ENCODE measurements at places on chromosomes 7 and 10.

- DNase-seq = no peak
These were observed 740 bp downstream of the HTR7 start for GRCh38 chr10:90856964-90857634.

DNA sequence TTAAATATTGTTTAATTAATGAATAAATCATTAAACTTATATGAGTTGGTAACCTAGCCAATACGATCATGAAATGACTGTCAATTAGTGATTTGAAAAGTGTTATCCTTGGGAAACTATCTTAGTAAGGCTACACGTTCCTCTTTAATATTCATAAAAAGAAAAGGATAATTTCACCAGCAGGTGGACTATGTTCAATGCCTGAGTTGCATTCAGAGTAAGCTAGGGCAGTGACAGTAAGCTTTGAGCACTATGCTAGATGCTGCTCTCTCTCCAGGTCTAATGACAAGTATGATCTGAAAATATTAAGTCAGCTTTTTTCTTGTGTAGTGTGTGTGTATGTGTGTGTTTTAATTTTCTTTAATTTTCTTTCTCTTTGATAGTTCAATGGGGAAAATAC lies 486.3 kb upstream of the PCDH15 start:
- DNase-seq = no peak

DNA sequence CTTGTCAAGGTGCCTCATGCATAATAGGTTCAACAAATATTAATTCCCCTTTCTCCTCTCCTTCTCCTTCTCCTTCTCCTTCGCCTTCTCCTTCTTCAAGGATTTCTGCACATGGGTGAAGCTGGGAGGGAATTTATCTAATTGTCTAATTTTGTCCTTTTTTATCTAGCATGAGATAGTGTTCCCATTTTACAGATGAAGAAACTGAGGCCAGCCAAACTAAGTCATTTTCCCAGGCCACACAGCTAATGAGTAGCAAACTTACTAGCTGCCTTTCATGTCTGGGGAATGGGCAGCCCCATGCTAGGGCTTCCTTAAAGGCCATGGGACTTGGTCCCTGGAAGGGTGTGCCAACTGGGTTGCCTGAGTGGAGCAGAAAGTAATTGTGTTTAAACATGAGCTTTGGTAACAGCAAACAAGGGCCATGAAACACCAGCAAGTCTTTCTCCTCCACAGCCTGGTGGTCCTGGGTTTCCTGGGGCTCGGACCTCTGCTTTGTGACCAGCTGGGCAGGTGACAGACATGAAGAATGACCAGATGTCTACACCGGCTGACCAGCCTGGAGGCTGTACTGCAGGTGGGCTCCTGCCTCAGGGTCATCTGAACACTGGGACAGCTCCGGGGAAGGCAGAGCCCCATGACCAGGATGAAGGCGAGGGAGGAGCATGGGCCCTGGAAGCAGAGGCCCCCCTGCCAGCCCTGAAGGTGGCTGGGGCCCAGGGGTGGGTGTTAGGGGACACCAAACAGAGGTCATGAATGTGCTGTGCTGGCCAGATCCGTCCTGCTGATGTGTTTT lies 138.0 kb downstream of the PTPN20 start:
- DNase-seq = no peak

GRCh38 chr10:96665306-96665705 lies 55.0 kb downstream of the PIK3AP1 start:
- DNase-seq = peak; percentile 16

DNA sequence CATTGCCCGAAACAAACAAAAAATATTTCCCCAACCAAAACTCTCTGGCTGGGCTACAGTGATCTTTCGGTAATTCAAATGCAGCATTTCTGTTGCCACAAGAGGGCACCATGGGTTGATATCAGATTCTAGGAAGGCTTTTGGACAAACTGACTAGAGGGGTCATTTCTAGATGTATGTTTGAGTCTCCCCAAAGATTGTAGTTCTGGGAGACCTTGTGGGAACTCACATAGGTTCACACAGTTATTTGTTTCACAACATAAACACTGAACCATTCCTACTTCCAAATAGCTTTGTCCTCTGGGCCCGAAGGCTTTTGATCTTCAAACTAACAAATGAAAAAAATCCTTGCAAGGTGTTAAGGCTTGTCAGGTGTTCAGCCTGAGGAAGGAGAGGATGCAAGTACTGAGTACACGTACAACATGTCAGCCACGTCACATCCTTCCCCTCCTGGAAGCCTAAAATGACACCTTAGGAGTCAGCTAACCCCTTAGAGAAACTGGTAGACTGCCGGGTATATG lies 37.0 kb upstream of the IL15RA start:
- no peak for DNase-seq

GRCh38 chr7:3310884-3311283 lies 9.8 kb downstream of the SDK1 start:
- no peak for DNase-seq

DNA sequence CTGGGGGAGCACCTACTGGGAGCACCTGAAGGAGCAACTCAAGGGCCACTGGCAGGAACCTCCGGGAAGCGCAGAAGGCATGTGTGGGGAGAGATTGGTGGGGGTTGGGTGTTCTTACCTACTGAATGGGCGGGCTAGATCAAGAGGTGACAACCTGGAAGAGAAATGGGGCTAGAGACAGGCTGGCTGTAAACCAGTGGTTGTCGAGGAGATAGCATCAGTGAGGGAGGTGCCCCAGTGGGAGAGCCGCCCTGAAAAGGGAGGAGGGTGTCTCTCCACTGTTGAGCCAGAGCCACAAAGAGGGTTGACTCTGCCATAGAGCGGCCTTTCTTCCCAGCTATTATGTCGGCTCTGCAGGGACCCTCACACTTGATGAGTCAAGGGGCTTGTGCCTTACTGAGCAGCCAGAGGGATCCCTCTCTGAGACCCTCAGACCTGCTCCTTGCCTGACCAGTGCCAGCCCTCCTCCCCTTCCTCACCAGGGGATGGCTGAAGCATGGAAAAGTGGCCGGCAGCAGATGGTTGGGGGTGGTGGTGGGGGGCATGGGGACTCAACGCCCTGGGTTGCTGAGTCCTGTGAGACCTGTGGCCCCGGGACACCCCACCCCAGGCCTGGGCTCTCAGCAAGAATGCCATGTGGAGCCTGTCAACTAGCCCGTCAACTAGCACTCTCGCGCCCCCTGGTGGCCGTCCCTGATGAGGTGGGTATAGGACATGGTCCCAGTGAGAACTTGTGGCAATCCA lies 36.4 kb upstream of the PURB start:
- no peak for DNase-seq

GRCh38 chr10:132628966-132629900 lies 91.6 kb downstream of the INPP5A start:
- no peak for DNase-seq

- DNase-seq = no peak
These were observed 259.6 kb downstream of the RPS24 start for GRCh38 chr10:78292982-78293865.

DNA sequence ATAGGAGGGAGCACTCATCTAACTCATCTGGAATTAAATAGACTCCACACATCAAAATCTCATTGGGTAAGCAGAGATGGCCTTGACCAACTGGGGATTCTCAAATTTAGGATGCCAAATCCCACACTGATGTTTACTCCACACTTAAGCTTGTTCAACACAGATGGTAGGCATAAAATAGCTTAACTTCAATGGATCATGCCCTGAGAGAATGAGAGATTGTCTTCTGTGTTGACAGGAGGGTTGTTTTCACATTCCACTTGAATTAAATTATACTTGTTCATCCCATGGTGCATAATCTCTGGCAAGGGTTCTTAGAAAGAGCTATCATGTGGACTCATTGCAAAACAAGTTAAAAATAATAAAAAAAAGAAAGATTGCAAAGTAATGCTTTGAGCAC lies 391.4 kb downstream of the PLXDC2 start:
- DNase-seq = no peak

GRCh38 chr10:48253970-48254657 lies 20.4 kb downstream of the FRMPD2 start:
- DNase-seq = peak; percentile 60

GRCh38 chr7:24970676-24971075 lies 9.3 kb downstream of the OSBPL3 start:
- DNase-seq = no peak

DNA sequence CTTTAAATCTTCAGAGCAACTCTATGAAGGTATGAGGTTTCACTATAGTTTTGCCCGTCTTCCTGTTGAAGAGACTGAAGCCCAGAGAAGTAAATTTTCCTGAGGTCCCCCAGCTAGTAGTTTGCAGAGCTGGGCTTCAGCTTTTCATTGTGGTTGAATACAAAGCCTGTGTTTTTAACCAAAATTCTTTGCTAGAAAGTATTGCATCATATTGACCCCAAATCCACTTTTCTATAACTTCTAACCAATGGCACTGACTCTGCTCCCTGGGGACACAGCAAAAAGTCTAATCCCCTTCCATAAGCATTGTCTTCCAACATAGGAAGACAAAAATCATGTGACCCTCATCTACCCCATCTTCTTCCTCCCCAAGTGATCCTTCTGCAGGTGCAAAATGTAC lies 93.0 kb downstream of the KCNMA1 start:
- no peak for DNase-seq

DNA sequence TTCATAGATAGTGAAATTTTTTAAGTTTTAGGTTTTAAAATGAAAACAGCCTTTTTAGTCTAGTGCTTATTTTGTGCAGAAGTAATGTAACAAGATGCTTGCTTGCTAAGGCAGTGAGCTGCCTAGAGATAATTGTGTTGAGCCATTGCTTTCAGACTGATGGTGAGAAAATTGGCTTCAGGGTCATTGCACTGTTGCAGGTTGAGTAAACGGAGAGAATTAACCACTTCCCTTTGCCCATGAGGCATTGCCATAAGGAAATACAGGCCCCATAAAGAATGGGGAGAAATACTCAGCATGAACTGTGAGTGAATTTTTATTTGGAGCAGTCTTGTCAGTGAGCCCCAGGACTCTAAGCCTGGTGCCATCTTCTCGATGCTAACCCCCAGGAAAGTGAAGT lies 140.5 kb downstream of the LRRC4 start:
- DNase-seq = no peak

- no peak for DNase-seq
These were observed 120.8 kb downstream of the NRCAM start for GRCh38 chr7:108335269-108335918.

GRCh38 chr10:26222563-26222962 lies 6.0 kb downstream of the GAD2 start:
- DNase-seq = no peak

- DNase-seq = no peak
These were observed 14.0 kb downstream of the ZDHHC16 start for GRCh38 chr10:97459933-97460332.

DNA sequence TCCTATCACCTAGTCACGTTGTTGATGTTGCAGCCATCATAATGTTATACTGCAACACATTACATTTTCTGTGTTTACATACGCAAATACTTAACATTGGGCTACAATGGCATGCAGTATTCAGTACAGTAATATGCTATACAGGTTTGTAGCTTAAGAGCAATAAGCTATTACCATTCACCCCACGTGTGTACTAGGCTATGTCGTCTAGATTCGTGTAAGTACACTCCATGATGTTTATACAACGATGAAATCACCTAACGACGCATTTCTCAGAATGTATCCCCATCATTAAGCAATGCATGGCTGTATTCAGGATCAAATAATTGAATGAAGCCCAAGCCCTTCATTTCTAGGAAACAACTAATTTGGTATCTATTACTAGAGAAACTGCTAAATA lies 43.4 kb upstream of the C1GALT1 start:
- no peak for DNase-seq

- DNase-seq = no peak
These were observed 58.8 kb downstream of the TCERG1L start for GRCh38 chr10:131252567-131253276.

- DNase-seq = no peak
These were observed 141.1 kb downstream of the CCSER2 start for GRCh38 chr10:84469470-84469869.

GRCh38 chr10:44311563-44312051 lies 73.3 kb downstream of the CXCL12 start:
- DNase-seq = no peak

DNA sequence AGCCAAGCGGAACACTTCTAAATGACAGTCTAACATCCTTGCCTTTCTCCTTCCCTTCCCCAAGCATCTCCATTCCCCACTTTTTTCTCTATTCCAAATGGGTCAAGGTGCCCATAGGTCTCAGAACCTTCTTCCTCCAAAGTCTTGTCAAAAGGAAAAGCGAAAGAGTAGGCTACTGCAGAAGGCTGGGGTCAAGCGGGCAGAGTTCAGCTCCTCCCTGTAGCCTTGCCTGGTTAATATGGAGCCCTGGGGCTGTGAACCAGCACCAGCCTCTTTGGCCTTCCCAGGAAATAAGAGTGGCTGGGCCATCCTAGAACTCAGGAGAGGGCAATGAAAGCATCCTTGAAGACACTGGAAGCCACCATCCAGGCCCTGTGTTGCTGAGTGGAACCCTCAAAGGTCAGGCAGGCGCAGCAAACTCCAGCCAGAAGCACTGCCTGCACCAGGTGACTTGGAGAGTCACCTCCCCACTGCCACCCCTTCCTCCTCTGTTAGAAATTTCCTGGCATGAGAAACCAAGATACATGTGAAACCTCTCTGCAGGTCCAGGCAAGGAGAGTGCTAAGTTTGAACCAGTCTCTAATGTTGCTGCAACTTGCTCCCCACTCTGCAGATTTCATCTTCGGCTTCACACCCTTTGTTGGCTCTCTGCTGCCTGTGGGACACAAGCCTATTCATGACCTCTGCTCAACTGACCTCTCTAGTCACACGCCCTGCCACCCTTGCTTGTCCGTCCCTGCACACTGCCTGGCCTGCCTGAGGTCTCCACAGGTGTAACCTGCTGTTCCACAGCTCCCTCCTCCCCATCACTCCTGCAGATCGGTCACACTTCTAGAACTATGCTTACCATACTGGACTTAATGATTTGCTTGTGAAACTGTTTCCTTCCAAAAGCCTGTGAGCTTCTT lies 74.9 kb downstream of the SH3PXD2A start:
- DNase-seq = no peak

DNA sequence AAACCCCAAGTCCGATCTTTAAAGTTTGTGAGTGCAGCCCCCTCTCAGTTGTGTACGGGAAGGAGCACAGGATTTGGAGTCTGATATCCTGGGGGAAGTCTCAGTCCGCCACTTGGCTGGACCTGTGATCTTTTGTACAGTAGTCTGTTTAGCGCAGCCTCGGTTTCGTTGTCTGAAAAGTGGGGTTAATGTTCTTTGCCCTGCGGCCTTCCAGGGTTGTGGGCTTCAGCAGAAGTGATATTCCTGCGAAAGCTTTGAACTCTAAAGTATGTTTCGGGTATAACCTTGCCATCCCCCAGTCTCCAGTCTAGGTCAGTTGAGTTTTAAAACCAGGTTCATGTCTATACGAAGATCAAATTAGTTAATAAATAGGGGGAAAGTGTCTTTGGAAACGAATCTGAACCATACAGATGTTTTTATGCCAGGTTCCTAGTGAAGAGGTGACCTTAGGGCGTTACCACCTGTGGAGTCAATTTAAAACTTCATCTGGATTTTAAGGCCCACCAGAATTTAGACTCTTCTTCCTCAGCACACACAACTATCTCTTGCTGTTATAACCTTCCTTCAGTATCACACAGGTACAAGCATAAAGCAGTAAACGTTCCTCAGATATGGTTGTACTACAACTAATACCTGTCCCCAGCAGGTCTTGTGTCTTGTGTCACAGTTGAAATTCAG lies 904 bp downstream of the R3HCC1L start:
- DNase-seq = no peak

Measured in AG04449 (cell line).